Stimulated activated CD8-positive, alpha-beta memory T cell treated with anti-CD3 and anti-CD28 coated beads, Interleukin-2, amount 100 ng/mL, for 48 hours (primary cell): ENCODE measurements at places on chromosomes 2 and 18.

DNA sequence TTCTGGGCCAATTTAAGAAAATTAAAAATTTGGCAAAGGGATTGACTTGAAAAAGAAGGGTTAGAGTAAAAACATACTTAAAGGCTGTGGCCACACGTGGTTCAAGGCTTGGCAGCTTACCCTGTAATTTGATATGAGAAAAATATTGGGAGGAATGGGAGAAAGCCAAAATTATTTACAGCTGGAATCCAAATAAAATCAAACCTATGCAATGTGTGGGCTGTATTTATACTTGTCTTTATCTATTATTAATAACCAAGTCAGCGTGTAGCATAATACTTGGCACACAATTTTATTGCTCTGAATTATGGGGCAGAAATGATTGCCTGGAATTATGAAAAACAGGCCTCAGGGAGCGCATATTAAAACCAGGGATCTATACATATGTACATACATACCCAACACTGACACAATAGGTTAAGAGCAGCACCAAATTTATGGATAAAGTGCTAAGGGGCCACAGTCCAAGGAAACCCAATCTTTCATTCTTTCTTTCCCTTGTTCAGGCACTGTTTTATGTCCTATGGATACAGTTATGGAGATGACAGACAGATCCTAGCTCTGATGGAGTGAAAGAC, 35.6 kb downstream of the FAM124B start:
- no peak for DNase-seq

- no peak for DNase-seq
These were observed 72.3 kb upstream of the CPO start for GRCh38 chr2:206867006-206867405.

DNA sequence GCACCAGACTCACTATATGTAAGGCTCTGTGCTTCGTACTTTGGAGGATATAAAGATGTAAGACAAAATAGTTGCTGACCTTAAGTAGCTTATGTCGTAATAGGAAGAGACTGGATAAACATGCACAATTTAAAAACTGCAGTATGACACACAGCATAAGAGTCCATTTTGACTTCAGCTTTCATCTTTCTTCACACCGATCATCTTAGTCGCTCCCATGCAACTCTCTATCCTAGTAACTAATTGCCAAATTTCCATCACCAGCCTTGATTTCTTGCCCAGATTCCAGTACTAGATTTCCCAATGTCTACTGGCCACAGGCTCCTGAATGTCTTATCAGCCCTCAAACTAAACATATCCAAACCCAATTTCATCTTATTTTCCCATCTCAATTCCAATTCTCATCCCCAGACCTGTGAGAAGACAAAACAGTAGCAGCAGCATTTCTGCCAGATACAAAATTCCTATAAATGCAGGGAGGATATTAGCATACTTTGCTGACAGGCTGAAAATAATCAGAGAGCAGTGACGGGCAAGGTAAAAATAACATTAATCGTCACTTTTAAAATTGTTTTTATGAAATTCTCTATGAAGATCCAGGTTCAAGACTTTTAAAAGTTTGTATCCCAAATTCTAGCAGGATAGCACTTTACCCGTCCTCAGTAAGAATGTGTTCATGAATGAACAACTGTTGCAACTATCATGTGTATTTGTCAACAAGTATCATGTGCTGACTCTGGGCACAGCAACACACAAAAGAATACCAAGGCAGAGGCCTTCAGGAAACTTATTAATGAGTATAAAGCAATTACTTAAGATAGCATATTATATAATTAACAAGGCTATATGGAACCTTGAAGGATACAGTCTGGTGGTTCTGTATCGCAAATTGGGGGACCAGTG, 42.2 kb downstream of the KIDINS220 start:
- no peak for DNase-seq

DNA sequence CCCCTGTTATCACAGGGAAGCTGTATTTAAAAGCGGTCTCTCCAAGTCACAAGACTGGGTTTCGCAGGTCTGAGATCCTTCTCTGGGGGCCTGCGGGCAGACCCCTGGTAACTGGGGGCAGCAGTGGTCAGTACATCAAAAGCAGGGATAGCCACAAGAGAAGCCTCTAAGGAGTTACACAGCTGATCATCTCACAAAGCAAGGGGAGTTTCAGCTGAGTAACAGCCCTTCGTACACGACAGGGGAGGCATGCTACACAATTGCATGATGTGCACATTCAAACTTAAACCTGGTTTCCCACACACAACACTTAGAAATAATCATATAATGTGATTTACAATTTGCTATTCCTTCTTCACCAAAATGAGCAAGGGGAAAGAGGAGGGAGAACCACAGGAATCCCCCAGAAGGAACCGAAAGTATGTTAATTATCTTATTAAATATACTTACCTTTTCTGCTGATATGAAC, 87.5 kb downstream of the TMEM131 start:
- DNase-seq, result no peak
